Stimulated activated CD8-positive, alpha-beta memory T cell treated with anti-CD3 and anti-CD28 coated beads, Interleukin-2, amount 100 ng/mL, for 48 hours (primary cell): ENCODE measurements at places on chromosomes 5 and 9.

- DNase-seq: no peak
Measured at GRCh38 chr9:138007918-138008841, 130.6 kb downstream of the CACNA1B start.

DNA sequence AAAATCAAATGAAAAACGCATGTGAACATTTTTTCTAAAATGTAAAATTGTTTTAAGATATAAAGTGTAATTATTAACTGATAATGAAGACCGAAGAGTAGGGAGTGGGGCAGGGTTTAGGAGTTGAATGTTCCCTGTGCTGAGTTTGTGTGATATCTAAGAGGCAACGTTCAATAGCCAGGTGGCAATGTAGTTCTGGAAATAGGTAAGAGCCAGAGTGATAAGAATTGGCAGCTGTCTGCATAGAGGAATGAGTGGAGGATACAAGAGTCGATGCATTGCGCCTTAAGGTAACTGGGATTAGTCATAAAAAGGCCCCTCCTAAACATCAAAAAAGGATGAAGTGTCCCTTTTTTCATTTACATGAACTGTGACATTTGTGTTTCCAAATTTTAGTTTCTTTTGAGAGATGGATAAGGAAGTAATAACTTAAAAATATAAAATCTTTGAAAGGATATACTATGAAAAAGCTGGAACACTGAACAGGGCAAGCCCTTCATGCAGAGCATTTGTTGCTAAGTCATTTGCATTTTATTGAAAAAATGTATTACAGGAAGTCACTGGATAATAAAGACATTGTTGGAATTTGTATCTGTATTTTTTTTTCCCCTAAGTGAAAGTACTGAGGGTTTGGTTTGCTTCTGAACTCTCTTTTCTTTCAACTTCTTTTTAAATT lies 659.3 kb downstream of the ACTL7B start:
- DNase-seq: no peak

DNA sequence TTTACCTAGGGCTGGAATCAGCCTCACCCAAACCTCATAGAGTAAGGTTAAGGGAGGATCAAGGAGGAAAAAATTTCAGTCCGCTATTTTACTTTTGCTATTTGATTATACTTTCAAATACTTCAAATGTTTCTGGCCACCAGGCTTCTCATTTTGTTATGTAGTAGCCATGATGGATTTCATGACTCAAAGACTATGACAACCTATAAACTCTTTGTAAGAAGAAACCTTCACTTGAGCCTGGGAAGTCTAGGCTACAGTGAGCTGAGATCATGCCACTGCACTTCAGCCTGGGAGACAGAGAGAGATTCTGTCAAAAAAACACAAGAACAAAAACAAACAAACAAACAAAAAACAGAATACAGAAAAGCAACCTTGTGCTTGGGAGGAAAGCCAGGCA lies 293.6 kb upstream of the TNC start:
- no peak for DNase-seq

GRCh38 chr9:116998305-116998704 lies 311.2 kb downstream of the TRIM32 start:
- no peak for DNase-seq
